ENCODE measurements at places on chromosomes 13 and 19.

DNA sequence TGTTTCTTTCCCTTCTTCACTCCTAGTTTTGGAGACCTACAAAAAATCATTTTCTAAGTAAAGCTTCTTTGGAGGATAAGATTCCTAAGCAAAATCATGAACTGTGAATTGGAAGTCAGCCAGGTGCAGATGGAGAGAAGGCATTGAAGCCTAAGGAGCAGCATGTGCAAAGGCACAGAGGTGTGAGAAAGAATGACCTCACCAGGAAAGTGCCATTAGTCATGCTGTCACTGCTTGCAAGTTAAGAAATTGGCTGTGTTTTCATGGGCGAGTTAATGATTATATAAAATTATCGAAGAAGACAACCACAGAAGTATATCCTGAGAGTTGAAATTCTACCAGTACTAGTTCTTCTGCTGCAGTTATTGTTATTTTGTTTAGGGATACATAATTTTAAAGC lies 80.3 kb upstream of the KLHL1 start:
- no peak for DNase-seq

- DNase-seq = no peak
These were observed 723.7 kb upstream of the SLITRK1 start for GRCh38 chr13:84605927-84606326.

- DNase-seq = no peak
These were observed 58.8 kb downstream of the ING1 start for GRCh38 chr13:110772091-110772984.

DNA sequence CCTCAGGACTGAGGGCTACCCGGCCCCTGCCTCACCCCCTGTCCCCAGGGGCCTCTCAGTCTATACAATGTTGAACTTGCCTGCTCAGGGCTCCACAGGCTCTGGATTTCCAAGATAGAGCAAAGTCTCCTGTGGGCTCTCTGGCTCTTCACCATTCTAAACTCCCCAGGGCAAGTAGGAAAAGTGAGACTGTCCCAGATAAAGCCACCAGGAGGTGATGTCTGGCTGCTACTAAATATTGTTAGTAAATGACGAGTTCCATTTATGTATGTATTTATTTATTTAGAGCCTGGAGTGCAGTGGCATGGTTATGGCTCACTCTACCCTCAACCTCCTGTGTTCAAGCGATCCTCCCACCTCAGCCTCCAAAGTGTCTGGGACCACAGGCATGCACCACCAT lies 73.6 kb upstream of the SIAH3 start:
- DNase-seq = no peak

DNA sequence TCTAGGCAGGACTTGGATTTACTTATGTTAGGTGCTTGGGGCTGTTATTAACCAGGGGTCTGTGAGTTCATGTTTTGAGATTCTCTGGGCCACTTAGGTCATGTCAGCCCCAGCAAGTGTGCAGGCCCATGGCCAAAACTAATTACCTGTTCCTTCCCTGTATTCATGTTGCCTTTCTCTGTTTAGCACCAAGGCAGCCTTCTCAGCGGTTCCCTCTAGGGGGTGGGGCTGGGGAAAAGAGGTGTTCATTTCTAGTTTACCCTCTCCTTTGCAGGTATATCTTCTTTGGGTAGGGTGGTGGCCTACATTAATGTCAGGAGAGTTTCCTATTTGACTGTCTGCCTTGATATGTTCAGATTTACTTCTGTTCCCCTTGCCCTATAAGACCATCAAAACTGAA lies 61.7 kb downstream of the PDS5B start:
- DNase-seq = no peak
